ENCODE measurements at places on chromosomes 2 and 18. TPM values are rescaled to one million over a fixed set of nuclear protein-coding genes. Genes with fewer than 3 reads are reported as not detected.
A peak's percentile ranks its signal among the peaks of the same experiment; 100 is the strongest.

OTOF gene
- total RNA-seq: 1.1 TPM

- H3K4me1 ChIP-seq: no peaks in the 10 kb centered on the region
- no peak overlapping the region for H3K27ac ChIP-seq
- H3K4me3 ChIP-seq: no peak overlapping the region
- DNase-seq: no peak
Measured at GRCh38 chr2:16284941-16285625, 344.7 kb downstream of the MYCN start.

DNA sequence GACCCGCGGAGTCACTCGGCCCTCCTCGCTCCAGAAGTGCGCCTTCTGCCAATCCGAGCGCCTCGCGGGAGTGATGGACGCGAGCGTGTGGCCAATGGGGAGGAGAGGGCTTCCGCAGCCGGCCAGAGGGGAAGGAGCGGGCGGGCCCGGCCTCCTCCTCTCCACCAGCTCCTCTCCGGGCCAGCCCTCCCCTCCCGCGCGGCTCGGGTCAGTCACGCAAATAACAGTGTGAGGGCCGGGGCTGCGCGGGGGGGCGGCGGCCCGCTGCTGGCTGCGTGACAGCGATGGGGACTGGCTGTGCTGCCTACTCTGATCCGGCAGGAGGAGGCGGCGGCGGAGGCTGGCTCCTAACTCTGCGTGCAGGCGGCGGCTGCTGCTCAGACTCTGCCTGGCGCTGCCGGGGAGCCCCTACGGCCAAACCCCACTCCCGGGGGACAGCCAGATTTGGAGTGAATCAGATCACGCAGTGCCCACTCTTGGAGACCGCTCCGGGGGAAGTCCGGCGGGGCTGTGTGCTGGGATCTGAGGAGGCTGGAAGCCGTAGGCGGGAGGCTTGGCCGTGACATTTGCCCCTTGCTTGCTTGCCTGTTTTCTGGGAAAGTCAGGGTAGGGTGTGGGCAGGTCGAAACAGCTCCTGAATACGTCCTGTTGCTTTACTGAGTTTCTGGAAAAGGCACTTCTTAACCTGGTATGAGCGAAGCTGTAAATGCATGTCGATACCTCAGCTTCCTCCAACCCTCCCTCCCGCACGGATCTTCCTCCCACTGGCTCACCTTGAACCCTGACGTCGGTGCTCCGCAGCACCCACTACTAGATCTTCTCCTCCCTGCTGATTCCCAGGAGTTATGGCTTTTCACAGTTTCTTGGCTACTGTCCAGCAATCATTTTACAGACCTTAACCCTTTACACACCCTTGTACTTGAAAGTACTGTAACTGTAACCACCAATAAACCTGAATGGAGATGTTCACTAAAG is 97.9 kb upstream of the SERTAD2 start:
- H3K4me3 ChIP-seq: peak overlapping the region; percentile 94
- peaks cover 22% of the 10 kb centered on the region for H3K4me1 ChIP-seq
- no peaks in the 10 kb centered on the region for H3K36me3 ChIP-seq
- no peaks in the 10 kb centered on the region for H3K27me3 ChIP-seq
- H3K27ac ChIP-seq: peak overlapping the region; percentile 97

TNS1 gene
- 0.89 TPM for total RNA-seq

SPDYA gene
- 0.40 TPM for total RNA-seq

GRCh38 chr2:217108086-217108485 is 248.2 kb upstream of the TNP1 start:
- no peaks in the 10 kb centered on the region for H3K36me3 ChIP-seq
- H3K4me3 ChIP-seq: no peak overlapping the region
- peaks cover 16% of the 10 kb centered on the region for H3K27me3 ChIP-seq
- H3K4me1 ChIP-seq: peaks cover 7% of the 10 kb centered on the region
- DNase-seq: no peak
- no peak overlapping the region for H3K27ac ChIP-seq

GRCh38 chr2:118049140-118049815 is 35.4 kb upstream of the CCDC93 start:
- peaks cover 67% of the 10 kb centered on the region for H3K27me3 ChIP-seq
- no peak overlapping the region for H3K27ac ChIP-seq
- H3K36me3 ChIP-seq: no peaks in the 10 kb centered on the region

NYAP2 gene
- not detected for total RNA-seq

SLC38A11 gene
- not detected for total RNA-seq

- no peak overlapping the region for H3K4me3 ChIP-seq
- no peak overlapping the region for H3K27ac ChIP-seq
- H3K27me3 ChIP-seq: peaks cover 86% of the 10 kb centered on the region
- peaks cover 2% of the 10 kb centered on the region for H3K4me1 ChIP-seq
- H3K36me3 ChIP-seq: no peaks in the 10 kb centered on the region
Measured at GRCh38 chr2:5697562-5697961, 5.4 kb downstream of the SOX11 start.

GRCh38 chr2:180873219-180873618 is 107.2 kb upstream of the UBE2E3 start:
- no peak overlapping the region for H3K4me3 ChIP-seq
- no peaks in the 10 kb centered on the region for H3K36me3 ChIP-seq
- H3K27ac ChIP-seq: no peak overlapping the region
- no peak for DNase-seq

IL1F10 gene
- total RNA-seq: not detected

DNA sequence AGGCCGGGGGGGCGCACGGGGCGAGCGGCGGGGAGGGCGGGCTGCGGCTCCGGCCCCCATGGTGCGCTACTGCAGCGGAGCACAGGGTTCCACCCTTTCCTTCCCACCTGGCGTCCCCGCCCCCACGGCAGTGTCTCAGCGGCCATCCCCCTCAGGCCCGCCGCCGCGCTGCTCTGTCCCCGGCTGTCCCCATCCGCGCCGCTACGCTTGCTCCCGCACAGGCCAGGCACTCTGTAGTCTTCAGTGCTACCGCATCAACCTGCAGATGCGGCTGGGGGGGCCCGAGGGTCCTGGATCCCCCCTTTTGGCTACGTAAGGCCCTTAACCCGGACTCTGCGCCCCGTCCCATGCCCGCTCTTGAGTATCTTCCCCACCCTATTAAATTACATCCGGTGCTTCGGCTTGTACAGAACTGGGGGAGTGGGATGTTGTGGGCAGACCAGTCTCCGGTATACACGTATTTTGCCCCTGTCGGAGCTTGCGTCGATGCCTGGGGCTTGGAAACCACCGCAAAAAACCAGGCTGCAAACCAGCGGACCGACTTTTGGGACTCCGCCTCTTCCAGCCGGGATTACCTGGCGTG is 598 bp upstream of the WBP1 start:
- DNase-seq: peak; percentile 89
- peaks cover 13% of the 10 kb centered on the region for H3K36me3 ChIP-seq
- H3K27me3 ChIP-seq: peaks cover 5% of the 10 kb centered on the region
- H3K4me3 ChIP-seq: peak overlapping the region; percentile 98
- H3K27ac ChIP-seq: peak overlapping the region; percentile 99

DNA sequence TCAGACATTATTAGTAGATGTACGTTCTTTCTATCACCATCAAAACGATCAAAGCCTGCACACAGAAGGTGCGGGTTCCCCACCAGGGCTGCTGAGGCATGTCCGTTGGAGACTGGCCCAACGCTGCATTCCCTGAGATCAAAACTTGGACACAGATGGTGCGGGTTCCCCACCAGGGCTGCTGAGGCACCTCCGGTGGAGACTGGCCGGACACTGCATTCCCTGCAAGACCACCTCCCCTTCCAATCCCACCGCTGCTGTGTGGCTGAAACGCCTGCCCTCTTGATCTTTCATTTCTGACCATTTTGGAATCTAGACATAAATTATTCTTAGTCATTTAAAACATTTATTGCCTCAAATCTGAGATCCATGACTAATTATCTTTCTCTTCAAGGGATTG is 254.2 kb upstream of the SALL3 start:
- H3K27me3 ChIP-seq: peaks cover 20% of the 10 kb centered on the region
- no peak overlapping the region for H3K27ac ChIP-seq
- peaks cover 4% of the 10 kb centered on the region for H3K4me1 ChIP-seq
- no peak for DNase-seq

GRCh38 chr2:232400256-232401015 is 6.2 kb upstream of the ALPG start:
- DNase-seq: no peak
- peaks cover 15% of the 10 kb centered on the region for H3K27me3 ChIP-seq
- H3K36me3 ChIP-seq: no peaks in the 10 kb centered on the region

B3GNT2 gene
- 67.3 TPM for total RNA-seq

DNA sequence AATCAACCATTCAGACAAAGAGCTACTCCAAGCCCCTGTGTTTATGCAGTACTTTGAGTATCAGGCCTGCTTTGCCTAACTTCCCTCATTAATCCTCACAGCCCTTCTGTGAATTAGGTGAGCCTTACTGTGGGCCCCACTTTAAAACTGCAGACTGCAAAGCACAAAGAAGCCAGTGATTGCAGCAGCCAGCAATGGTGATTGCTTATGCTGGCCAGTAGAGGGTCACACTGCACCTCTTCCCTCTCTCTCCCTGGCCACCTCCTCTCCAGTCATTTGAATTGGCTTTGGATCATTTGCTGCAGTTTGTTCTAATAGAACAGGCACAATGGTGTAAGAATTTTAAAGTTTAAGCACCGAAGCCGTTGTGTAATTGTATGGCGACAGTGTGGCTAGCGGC is 229.9 kb downstream of the AGPS start:
- no peak for DNase-seq
- H3K4me3 ChIP-seq: no peak overlapping the region
- H3K27me3 ChIP-seq: peaks cover 4% of the 10 kb centered on the region

DNA sequence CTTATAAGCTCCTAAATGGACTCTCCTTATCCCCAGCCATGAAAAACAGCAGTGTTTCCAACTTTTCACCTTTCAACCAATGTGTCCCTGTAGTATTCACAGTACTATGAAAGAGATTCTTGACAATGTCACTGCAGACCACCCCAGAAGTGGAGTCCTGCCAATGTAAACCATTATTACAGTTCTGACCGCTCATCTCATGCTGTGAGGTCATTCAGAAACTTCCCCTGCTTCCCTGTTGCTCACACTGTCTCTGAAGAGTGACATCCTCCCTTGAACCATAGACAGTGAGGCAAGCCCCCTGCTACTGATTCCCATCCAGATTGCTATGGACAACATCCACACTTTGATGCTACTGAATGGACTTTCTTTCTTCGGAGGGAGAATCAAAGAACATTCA is 1523.7 kb upstream of the ACVR2A start:
- H3K4me1 ChIP-seq: no peaks in the 10 kb centered on the region
- H3K36me3 ChIP-seq: no peaks in the 10 kb centered on the region
- H3K4me3 ChIP-seq: no peak overlapping the region
- H3K27ac ChIP-seq: no peak overlapping the region

DNA sequence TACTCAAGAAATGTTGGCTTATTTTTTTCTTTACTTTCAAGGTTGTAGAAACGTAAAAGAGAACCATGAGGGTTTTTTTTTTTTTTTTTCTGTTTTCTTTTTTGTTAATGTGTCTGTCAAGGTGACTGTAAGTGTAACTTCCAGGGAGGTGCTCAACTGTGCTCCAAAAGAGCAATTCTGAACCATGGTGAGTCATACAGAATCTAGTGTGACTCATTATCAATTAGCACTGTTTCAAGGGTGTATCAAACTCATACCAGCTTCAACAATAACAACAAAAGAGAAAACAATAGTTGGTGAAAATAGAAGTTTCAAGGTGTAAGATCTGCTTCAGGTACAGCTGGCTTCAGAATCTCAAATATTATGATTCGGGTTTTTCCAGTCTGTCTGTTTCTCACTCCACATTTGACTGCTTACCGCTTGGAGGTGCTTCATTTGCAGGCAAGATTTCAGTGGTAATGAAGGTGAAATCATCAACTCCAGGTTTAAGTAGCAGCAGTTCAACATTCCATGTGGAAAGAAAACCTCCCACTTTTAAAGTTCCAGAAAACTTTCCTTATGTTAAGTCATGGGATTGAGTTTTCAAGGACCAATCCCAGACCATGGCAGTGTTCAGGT is 850.6 kb downstream of the CNTNAP5 start:
- H3K27ac ChIP-seq: no peak overlapping the region
- no peak overlapping the region for H3K4me3 ChIP-seq
- H3K27me3 ChIP-seq: no peaks in the 10 kb centered on the region
- no peaks in the 10 kb centered on the region for H3K4me1 ChIP-seq

Measured in activated naive CD8-positive, alpha-beta T cell treated with anti-CD3 and anti-CD28 coated beads for 36 hours (primary cell).